ENCODE measurements at places on chromosomes 6 and 20.

GRCh38 chr6:114344246-114344970 is 1.6 kb upstream of the HS3ST5 start:
- DNase-seq = no peak

DNA sequence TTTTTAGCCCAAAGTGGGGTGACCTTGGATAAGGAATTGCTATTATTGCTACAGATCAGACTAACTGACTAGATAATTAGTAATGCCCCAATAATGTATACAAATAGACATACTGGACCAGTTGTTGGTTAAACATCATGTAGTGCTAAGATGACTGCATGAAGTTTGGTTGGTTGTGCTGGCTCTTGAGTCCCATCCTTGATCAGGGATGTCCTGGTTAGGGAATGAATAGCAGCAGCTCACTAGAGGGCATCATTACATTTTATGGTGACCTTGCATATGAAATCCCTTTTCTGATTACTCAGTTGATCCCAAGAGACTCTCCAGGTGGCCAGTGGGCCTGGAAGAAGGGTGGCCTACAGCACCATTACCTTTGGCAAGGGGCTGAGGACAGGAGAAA is 10.9 kb downstream of the TPBG start:
- DNase-seq = no peak

DNA sequence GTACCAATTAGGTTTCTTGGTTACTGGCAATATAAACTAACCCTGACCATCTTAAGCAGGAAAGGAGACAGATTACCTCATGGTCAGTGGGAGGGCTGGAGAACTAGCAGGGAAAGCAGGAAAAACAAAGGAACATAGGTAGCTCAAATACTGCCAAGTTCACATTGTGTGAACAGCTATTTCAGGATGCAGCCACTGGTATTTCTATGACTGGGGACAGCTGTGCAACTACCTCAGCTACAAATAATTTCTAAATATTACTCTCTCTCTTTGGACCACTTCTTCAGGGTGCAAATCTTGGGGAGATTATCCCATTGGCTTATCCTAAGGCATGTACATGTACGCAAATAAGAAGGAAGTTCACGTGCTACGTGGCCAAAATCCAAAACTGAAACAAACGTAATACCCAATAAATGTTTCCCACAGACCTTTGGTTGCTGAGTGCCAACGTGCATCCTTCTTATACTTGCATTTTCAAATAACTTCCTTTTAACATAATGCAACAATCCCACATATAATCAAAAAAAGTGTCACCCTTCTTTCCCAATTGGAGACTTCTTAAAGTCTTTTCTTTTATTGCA is 180.9 kb downstream of the PHF3 start:
- DNase-seq = no peak

GRCh38 chr6:90714319-90714718 is 127.4 kb upstream of the MAP3K7 start:
- DNase-seq = no peak

GRCh38 chr20:19589787-19590362 is 168.2 kb upstream of the RIN2 start:
- no peak for DNase-seq

DNA sequence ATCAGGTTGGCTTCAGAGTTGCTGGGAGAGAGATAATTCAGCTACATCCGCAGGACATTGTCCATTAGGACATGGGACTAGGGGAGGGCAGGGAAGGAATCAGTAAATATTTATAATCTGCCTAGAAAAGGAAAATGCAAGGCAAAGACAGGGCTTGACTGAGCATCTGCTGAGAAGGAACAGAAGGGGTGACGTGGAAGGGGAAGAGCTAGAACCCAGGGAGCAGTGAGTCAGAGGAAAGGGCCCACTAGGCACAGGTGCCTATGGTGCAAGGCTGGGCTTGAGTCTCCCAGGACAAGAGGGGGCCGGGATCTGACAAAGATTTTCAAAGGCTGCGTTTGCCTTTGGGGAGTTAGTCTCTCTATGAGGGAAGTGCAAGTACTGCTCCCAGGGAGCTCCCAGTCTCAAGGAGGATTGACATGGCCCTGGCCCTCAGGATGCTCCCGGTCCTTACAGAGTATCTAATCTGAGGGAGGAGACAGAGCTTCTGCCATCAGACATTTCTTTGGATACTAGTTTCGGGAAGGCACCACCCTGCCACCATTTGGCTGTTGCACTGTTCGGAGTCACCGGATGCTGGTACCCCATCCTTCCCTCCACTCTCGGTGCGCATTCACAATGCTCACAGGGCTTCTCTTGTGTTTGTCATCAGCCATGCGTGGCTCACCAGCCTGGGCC is 21.9 kb downstream of the VEGFA start:
- DNase-seq = no peak

DNA sequence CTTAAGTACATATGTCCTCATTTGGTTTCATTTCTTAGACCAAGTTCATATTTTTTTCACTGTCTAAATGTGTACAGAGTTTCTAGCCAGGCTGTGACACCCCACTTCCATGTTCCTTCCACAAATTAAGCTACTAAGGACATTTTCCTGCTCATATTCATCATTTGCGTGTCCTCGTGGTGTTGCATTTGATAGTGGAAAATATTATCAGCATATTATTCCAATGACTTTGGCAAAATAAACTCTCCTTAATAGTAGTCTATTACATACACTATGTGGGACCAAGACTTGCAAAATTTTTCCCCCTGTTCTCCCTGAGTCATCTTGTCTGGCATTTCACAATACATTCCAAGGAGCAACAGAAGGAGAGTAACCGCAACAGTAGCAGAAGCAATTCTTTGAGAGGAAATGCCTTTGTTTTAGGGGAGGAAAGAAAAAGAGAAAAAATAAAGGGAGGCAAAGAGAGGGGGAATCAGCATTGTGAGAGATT is 599.2 kb downstream of the COL12A1 start:
- peak; percentile 91 for DNase-seq

DNA sequence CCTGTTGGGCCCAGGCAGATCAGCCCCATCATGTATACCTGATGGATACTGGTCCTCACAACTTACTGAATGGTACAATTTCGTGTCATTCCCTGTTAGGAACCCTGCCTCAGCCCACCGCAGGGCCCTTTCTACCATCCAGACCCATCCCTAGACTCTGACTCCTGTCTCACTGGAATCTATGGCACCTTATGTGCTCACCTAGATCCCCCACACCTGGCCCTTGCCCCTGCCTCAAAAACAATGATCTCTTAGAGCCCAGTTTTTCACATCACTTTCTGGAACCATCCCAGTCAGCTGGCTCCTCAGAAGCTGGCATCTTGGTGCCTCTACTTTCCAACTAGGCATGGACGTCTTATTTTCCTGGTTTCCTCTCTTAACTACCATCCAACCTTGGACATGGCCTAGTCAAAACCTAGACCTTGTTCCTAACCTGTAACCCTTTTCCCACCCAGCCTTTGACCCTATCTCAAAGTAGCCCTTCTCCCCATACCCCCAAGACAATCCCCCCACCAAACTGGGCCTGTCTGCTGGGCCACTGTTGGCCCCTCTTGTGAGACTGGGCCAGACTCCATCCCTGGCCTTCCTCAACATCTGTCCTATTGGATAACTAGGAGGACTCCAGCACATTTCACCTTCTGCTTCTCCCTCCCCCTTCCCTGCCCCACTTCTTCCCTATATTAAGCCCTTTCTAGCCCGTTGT is 981 bp downstream of the HM13 start:
- DNase-seq = no peak

DNA sequence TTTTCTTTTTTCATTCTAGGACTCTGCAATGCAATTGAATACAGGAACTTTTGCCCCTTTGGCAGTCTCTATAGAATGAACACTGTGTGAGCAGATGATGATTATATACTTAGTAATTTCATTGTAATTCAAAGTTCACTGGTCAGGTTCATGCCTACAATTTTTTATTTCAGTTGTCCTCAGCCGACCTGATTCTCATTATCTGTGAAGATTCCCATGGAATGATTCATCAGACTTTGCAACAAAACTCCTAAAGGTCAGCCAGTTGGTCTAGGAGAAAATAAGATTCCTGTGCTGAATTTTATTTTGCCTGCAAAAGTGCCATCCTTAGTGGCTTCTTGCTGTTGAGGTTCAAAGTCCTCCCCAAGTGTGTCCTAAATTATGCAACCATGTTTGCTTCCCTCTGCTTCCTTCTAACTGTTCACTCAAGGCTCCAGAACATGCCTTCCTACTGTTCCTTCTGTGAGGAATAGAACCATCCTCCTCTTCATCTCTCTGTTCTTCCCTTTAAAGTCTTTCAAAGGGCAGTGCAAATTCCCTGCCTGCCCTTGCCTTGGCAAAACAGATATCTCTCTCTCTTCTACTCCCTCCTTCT is 194.2 kb upstream of the CNR1 start:
- no peak for DNase-seq

GRCh38 chr6:1868561-1869261 is 259.0 kb downstream of the FOXC1 start:
- no peak for DNase-seq

DNA sequence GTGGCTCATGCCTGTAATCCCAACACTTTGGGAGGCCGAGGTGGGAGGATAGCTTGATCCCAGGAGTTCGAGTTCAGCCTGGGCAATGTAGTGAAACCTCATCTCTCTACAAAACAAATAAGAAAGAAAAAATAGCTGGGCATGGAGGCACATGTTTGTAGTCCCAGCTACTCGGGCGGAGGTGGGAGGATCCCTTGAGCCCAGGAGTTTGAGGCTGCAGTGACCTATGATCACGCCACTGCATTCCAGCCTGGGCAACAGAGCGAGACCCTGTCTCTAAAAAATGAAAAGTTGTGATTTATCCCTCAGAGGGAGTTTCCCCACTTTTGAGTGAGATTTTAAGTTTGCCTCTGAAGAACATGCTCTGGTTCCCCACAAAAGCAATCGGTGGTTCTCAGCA is 17.4 kb upstream of the BMP7 start:
- DNase-seq = no peak

DNA sequence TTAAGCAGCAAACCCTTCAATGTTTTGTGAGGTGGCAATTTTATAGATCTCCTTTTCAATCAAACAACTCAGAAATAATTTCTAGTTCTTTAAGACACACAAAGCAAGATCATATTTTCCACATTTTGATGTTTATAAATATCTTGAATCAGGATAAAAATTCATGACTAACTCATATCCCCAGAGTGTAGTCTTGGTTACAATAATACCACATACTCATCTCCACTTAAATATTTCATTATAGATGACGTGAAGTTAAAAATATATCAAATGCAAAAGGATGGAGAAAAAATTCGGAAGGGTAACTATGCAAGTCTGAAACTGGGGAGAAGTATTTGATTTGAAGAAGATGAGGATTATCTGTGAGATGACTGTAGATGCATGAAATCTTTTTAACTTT is 59.8 kb upstream of the HIVEP1 start:
- no peak for DNase-seq

DNA sequence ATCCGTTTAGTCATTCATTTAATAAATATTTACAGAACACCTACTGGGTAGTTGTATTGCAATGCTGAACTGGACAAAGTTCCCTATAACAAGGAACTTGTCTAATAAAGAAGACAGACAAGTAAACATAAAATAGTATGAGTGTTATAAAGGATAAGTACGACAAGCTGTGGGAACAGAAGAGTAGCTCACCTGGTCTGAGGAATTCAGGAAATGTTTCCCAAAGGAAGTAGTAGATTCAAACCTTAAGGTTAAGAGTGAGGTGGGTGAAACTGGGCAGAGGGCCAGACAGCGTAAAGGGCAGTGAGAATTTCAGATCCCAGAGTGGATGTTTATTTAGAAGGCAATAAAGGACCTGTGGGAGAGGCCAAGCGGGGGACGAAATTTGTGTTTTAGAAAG is 72.3 kb upstream of the CD2AP start:
- DNase-seq = no peak

DNA sequence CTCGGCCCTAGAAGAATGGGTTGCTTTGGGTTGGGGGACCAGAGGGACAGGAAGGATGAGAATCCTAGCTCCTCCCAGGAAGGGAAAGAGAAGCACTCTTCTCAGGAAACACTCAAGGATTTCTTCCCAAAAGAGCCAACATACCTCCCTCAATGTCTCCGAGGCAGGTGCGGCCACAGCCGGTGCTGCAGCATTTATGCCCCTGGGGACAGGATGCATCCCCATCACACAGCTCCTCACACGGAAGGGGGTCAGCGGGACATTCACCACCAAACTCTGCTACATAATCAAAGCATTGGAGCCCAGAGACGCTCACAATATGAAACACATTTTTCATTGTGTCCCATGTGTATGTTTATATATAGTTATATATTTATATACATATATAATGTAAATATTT is 14.8 kb downstream of the WFDC3 start:
- no peak for DNase-seq

GRCh38 chr6:33123732-33124524 is 48.1 kb downstream of the HLA-DPB1 start:
- no peak for DNase-seq

DNA sequence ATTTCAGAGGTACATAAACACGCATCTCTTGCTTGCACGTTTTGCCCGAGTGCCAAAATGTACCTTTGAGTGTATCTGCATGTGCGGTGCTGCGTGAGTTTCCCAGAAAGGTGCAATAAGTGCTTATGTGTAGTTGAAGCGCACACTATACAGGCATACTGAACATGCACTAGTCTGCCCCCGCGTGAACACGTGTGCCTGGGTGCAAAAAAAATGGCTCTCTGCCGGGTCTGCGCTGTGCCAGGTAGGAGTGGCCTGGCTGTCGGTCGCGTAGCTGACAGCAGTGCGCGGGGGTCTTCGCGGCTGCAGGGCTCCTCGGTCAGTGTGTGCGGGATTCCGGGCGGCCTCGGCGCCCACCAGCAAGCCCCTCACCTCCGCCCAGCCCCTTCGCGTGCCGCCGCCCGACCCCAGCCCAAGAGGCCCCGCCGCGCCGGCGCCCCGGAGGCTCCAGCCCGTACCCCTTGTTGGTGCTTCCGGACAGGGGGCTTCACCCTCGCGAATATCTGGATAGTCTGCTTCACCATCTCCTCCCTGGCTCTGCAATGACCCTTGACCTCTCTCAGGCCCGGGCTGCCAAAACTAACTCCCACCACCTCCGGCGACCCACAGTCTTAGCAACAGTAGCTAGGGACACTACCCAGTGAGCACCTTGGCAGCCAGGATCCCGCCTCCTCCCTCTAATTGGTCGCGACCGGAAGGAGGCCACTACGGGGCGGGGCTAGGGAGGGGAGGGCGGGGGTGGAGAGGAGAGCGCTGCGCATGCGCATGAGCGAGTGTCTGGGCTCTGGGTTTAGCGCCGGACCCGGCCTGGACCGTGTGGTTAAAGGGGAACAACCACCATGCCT is at the start of gene KIF6:
KIF6 (minus strand) TSS at position 622 of the 845 bp plus-strand sequence; CDS start at position 524, 98 bp downstream.
- DNase-seq = peak; percentile 12

DNA sequence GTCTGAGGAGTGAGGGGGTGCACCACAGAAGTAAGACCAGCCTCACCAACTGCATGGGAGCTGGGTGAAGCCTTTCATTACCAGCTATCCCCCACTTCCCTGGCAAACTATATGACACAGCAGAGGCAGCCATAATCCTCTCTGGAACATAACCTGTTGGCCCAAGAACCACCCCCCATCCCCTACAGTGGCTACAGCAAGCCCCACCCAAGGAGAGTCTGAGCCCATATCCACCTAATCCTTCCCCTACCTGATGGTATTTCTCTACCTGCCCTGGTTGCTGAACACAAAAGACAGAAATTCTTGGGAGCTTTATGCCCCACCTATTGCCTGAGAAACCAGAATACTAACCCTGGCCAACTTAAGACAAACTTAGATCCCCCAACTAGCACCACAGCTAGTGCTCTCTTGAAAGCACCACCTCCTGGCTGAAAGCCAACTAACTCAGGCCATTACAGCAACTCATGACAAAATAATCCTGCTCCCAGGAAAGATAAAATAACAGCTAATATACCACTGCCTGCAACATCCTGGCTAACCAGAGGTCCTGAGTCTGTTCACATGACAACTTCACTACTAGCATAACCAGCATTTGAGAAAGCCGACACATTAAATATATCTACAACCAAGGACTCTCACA is 11.2 kb downstream of the RNGTT start:
- DNase-seq = no peak
